ENCODE measurements at places on chromosomes 16 and 17.

GRCh38 chr17:63634163-63634562 is 11.9 kb downstream of the MAP3K3 start:
- DNase-seq = no peak

GRCh38 chr16:51822471-51822870 is 671.4 kb upstream of the SALL1 start:
- no peak for DNase-seq

DNA sequence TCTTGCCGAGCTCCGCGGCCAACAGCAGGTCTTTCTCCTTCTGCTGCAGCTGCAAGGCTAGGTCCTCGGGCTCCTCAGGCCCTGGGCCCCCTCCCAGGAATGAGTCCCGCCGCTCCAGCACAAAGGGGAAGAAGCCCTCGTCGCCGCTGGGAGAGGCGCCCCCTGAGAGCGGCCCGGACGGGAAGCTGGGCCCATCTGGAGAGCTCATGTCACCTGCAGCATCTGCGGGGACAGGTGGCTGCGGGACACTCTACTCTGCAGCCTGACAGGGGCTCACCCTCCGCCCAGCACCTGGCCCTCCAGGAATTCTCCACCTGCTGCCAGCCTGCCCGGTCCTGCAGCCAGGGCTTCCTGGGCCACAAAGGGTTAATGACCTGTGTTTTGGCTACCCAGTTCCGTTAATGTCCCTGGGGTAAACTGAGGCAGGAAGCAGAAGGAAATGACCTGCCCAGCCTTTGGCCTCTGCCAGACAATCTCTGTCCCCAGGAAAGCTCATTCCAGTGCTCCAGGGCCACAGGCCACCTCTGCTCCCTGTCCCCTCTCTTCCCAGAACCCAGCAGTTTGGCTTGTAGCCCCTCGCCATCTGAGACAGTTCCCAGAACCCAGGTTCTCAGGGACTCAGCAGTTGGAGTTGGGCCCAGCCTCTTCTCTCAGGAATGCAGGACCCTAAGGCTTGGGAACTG is 1.3 kb downstream of the BICDL2 start:
- no peak for DNase-seq

DNA sequence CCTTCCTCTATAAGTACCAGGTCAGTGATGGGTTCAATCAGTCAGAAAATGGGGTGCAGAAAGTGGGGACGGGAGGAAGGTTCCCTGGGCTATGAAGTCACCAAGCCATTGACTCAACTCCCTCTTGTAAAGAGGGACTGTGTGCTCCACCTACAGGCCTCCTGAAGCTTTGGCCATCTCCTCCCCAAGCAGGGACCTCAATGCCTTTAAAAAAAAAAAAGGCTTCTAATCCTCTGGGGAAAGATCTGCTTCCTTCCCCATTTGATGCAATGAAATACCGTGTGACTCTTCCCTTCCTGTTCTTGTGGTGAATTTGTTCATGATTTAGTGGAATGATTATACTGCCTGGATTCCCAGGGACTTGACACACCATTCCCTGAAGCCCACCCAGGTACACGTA is 30.8 kb downstream of the VWA3A start:
- no peak for DNase-seq

GRCh38 chr17:37737971-37738370 is 6.9 kb downstream of the HNF1B start:
- DNase-seq = no peak

- no peak for DNase-seq
Measured at GRCh38 chr16:66388350-66389139, 22.1 kb downstream of the CDH5 start.

DNA sequence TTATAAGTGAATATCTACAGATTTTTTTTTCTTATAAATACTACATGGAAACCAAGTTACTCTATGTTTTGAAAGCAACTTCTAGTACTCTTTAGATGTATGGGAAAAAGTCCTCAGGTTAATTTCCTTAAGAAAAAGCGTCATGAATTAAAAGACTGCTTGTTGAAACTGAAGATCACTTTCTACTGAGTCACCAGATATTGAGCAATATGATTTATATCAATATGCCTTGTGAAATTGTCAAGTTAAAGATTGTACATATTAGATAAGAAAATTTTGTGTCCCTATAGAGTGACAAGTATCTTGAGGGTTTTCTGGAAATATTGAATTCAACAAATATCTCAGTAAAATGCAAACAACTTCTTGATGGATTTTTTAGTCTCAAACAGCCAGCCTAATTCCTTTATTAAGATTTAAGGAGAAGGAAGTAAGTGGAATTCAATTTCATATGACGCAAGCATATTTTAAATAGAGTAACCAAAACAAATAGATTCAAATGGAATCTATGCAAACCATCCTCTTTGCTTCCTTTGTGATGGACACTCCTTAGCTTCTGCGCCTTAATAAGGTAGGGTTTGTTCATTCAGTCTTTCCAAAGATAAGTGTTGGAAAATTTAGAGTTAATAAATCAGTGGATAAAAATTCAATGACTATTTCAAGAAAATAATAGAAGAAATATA is 16.6 kb downstream of the KRT12 start:
- DNase-seq = no peak

DNA sequence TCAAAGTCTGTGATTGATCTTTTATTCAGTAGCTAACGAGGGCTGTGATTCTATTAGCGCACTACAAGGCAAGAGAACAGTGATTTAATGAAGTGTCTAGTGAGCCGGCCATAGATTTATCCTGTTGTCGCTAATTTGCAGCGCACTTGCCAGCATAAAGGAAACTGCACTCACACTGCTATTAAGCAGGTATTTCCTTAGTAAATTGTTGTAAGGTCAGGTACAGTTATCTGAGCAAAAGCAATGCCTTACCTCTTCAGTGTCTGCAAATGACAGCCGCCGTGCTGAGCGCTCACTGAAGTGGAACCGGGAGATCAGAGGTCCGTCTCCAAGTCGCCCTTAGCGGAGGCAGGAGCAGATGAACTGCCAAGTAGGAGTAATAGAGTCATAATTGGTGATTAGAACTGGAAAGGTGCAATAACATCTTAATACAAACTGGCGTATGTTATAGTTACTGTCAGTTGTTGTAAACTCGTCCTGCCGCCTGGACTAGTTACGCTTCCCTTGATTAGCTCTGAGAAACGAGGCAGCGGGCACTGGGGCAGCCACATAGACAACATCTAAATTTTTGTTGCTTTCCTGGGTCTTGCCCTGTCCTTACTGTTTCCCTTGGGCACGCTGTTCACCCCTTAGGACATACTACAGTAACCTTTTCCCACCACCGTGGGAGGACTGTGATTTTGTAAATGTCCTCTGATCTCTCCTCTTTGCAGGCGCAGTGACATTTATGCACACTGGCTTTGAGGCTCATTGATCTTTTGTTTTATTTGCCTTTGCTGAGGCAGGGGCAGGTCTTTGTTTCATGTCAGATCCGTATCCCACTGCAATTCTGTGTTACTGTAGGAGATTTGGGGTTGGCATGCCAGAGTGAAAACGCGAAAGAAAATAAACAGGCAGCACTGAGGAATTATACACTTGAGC is 363.1 kb downstream of the WWOX start:
- no peak for DNase-seq

GRCh38 chr17:35733366-35733765 is 1.9 kb downstream of the RASL10B start:
- DNase-seq = no peak

Data from activated T-cell treated with anti-CD3 and anti-CD28 coated beads for 1 hour (primary cell).